ENCODE measurements at places on chromosomes 2 and 18.

DNA sequence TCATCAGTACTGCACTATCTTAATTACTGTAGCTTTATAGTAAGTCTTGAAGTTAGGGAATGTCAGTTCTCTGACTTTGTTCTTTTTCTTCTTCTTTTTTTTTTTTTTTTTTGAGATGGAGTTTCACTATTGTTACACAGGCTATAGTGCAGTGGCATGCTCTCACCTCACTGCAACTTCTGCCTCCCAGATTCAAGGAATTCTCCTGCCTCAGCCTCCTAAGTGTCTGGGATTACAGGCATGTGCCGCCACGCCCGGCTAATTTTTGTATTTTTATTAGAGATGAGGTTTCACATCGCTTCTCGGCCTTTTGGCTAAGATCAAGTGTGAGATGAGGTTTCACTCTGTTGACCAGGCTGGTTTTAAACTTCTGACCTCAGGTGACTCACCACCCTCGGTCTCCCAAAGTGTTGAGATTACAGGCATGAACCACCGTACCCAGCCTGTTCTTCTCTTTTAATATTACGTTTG lies 41.9 kb upstream of the TANC1 start:
- no peak for DNase-seq

- DNase-seq = no peak
These were observed 18.7 kb upstream of the SLC1A4 start for GRCh38 chr2:64970495-64970894.

- DNase-seq = no peak
These were observed 27.3 kb downstream of the MYCN start for GRCh38 chr2:15967415-15968279.

GRCh38 chr2:31075431-31075830 lies 62.8 kb downstream of the GALNT14 start:
- no peak for DNase-seq
